T-helper 1 cell treated with Interleukin-12 subunit alpha and Interleukin-12 subunit beta and Interleukin-4 antibody, amounts not matched to agents 30 ng/mL and 1 ng/mL, for 36 hours (primary cell): ENCODE measurements at places on chromosomes 1 and 21. TPM values are rescaled to one million over a fixed set of nuclear protein-coding genes. Genes with fewer than 3 reads are reported as not detected.

Gene TCEA3
- 4.9 and 5.5 TPM in 2 replicates for total RNA-seq

Gene GNG4
- 3.3 and 3.7 TPM in 2 replicates for total RNA-seq

Gene PLEKHN1
- total RNA-seq, result 2.2 and 2.4 TPM in 2 replicates

Gene NBPF15
- 62.7 and 65.5 TPM in 2 replicates for total RNA-seq

Gene CEPT1
- total RNA-seq, result 35.4 and 38.4 TPM in 2 replicates

Gene AZIN2
- total RNA-seq, result 5.1 and 5.5 TPM in 2 replicates

Gene CCDC185
- total RNA-seq, result not detected in 2 replicates

Gene PFKFB2
- 4.9 and 5.0 TPM in 2 replicates for total RNA-seq

Gene B3GALT5
- total RNA-seq, result not detected in 2 replicates

Gene DCST1
- not detected in 2 replicates for total RNA-seq

Gene ASPM
- total RNA-seq, result 49.0 and 49.2 TPM in 2 replicates
